ENCODE measurements at places on chromosomes 3 and 15. TPM values are rescaled to one million over a fixed set of nuclear protein-coding genes. Genes with fewer than 3 reads are reported as not detected.

DNA sequence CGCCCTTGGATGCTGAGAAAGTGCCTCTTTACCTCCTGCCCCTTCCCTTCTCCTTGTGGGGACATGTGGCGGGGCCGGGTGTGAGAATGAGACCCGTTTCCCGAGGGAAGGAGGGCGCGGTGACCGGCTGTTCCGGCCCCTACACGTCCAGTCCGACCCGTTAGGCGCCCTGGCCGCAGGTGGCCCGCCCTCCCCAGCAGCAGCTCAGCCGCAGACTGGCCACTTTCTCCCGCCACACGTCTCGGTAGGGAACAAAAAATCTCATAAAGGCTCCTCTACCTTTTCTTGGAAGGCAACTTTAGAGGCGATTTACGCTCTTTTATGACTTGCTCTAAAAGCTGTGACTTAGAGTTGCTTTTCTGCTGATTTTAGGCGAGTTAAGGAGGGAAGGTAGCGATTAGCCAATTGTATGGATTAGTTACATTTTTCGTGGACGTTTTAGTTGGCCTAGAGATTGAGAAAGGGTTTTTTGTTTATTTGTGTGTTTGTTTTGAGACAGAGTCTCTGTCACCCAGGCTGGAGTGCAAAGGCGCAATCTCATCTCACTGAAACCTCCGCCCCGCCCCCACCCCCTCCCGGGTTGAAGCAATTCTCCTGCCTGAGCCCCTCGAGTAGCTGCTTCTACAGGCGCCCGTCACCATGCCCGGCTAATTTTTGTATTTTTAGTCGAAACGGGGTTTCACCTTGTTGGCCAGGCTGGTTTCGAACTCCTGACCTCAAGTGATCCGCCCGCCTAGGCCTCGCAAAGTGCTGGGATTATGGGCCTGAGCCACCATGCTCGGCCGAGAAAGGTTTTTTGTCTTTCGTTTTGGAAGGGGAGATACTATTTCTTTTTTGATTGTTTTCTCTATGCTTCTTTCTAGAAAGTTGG lies 8.3 kb upstream of the PGPEP1L start:
- peak; percentile 7 for DNase-seq

DNA sequence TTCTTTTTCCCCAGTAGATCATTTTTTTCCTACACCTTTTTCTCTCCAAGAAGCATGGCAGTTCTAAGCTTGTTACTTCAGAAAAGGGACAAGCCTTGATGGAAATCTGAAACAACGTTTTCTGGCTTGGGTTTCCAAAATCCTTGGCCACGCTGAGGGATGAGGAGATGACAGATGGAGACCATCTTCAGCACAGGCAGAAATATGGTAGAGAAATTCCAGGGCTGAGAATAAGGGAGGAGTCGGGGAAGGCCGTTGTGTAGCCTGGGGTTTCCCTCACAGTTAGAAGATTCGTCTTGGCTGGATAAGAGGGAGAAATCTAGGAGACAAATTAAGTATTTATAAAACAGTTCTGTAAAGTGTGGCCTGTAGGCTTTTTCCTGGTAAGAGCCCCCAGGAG lies 33.9 kb upstream of the STT3B start:
- no peak for DNase-seq

GRCh38 chr3:96416549-96417255 lies 397.7 kb upstream of the EPHA6 start:
- DNase-seq: no peak

GRCh38 chr3:56758539-56758981 lies 43.2 kb downstream of the ARHGEF3 start:
- peak; percentile 93 for DNase-seq

DNA sequence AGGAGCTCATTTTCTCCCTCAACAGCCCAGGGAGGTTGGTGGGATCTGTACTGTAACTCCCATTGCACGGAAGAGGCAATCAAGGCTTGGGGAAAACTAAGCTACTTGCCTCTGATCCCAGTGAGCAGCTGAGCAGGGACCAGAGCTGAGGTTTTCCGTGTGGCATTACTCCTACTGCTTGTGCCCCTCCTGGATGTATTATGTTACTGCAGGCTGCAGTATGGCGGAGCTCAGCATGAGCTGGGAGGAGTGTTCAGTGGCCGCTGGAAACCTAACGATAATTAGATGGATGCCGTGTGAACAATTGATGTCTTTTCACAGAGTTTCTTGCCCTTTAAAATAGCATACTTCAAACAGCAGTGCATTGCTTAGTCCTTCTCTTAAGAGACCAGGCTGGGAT lies 2.0 kb upstream of the TPRG1 start:
- DNase-seq: no peak

GRCh38 chr3:124963755-124964154 lies 29.2 kb upstream of the MUC13 start:
- DNase-seq: no peak

- peak; percentile 11 for DNase-seq
These were observed 18.9 kb downstream of the HOMER2 start for GRCh38 chr15:82933576-82933975.

DNA sequence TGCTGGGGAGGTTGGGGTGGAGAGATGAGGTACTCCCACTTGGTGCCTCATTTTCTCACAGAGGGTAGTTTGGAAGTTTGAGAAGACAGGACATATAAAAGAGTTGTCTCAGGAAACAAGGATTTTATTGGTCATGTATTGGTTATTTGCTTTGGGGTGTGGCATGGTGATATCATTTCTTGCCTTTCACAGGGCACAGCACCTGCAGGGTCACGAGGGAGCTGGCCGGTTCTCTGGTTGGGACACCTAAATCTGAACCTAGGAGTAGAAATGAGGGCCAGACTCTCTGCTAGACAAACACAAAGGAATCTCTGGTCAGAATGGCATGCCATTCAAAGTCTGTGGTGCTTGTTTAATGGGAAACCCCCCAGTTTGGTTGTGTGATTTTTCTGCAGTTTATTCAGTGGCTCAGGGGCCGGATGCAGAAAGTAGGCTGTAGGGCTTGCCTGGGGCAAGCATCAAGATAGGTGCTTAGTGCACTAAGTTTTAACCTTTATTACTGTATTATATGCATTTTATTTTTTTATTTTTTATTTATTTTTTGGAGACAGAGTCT lies 237.7 kb upstream of the EIF1B start:
- no peak for DNase-seq

DNA sequence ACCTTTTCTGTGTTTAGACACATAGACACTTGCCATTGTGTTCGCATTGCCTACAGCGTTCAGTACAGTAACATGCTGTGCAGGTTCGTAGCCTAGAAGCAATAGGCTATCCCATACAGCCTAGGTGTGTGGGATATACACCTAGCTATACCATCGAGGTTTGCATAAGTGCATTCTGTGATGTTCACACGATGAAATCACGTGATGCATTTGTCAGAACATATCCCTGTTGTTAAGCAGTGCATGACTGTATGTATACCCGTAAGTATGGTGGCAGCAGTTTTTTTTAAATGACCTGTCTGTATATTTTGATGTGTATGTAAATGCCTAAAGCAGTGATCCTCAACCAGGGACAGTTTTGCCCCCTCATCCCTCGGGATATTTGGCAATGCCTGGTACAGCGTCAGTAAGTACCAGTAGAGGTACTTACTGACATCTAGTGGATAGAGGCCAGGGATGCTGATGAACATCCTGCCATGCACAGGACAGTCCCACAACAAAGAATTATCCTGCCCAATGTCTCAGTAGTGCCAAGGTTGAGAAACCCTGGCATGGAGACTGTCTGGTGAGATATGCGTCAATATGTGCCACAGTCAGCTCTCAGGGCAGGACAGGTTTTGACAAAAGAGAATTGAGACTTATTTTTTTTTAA lies 129.1 kb downstream of the HCN4 start:
- DNase-seq: peak; percentile 9

DNA sequence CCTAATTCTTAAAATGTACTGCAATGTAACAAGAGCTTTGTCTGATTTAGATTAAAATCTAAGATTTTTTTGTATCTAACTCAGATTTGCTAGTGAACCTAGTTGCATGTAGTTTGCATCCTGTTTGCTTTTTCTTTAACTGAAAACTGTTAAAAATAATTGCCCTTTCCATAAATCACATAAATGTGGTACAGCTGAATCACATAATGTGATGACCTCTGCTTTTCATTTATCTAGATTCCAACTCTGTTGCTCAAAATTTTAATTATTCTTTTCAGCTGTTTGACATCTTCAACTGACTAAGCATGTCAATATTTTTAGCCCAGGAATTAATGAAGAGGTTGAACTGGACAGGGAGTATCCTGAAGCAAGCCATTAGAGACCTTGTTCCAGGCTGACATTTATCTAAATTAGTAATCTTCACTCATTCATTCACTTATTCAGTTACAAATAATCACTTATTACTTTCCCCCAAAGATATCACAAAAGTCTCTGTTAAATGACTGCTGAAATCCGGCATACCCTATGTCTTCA lies 101.9 kb upstream of the PLXND1 start:
- no peak for DNase-seq

DNA sequence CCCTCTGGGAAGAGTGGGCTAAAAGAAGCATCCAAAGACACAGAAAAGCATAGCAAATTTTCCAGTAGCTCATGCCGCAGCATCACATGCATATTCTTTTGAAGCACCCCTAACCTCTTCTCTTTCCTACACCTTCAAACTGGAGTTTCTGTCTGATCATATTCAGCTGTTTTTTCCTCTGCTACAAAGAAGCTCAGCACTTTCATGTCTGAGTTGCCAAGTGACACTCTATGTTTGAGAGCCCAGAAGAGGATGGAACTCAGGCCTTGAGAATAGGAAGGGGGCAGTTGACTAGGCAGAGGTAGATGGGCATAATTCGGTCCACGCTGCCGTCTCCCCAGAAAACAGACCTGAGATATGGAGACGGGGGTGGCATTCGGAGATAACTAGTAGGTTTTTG lies 489.6 kb upstream of the NR2F2 start:
- no peak for DNase-seq

DNA sequence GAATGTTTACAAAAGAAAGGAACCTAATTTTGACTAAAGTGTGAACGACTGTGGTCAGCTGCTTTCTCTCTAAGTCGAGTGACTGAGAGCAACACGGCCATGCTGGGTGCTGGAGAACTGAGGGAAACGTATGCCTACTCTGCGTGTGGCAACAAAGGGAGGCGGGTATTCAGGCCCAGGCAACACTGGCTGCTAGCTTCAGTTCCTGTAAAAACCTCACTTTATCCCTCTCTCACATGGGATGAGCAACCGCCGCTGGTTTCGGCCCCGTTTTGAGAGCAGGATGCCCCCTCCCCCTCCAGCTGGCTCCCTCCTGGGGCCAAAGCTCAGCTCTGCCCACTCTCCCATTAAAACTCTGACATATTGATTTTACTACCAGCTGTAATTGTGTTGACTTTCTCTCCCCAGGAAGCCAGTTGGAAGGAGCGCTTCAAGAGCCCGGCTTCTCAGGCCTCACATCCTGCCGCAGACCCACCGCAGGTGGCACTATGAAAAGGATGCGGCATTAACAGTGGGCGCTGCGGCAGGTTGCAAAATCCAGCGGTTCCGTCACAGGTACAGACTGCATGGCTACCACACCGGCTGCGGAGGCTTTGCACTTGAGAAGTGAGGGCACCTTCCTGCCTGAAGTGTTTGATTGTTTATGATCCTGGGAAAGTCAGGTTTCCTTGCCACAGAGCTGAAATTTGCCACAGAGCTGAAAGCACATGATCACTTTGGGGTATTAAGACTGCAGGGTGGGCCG lies 12.7 kb downstream of the PLXND1 start:
- DNase-seq: peak; percentile 33

DNA sequence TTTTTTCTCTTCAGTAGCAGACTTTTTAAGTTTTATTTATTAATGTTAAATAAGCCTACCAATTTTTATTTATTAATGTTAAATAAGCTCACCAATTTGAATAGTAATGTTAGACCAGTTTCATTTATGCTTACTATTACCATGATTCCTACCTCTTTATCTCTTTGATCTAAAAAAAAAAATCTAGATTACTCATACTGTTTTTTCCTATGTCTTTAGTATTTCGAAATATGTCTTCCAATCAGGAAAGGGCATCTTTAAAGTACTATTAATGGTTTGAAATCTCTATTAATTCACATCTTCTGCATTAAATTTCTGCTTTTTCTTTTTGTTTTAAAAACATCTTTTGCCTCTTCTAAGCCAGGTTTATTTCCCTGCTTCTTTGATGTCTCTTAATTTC lies 27.5 kb upstream of the MAPKBP1 start:
- DNase-seq: peak; percentile 10

- DNase-seq: peak; percentile 59
These were observed 15.0 kb upstream of the ZBED2 start for GRCh38 chr3:111610189-111610588.

DNA sequence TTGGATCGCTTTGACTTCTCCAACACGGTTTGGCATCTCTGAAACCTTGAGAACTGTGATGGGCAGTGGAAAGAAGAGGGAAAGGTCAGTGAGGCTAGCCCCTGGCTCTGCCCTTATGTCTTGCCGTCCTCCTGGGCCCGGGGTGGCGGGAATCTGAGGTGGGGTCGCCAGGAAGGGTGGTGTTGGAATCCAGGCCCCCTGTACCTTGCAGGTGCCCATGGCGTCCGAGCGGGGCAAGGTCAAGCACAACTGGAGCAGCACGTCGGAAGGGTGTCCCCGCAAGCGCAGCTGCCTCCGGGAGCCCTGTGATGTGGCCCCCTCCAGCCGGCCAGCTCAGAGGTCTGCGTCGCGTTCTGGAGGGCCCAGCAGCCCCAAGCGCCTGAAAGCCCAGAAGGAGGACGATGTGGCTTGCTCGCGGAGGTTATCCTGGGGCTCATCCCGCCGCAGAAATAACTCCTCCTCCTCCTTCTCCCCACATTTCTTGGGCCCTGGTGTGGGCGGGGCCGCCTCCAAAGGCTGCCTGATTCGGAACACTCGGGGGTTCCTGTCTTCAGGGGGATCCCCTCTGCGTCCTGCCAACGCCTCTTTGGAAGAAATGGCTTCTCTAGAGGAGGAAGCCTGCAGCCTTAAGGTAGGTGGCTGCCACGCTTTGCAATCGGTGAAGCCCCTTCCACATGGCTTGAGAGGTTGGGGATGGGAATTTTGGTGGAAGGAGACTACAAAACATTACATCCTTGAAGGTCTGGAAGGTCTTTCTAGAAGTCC lies 907 bp downstream of the TATDN2 start:
- peak; percentile 16 for DNase-seq

GRCh38 chr3:71930056-71930991 lies 145.4 kb upstream of the PROK2 start:
- DNase-seq: peak; percentile 44

- peak; percentile 78 for DNase-seq
These were observed 195.2 kb upstream of the DPPA4 start for GRCh38 chr3:109532257-109533216.

DNA sequence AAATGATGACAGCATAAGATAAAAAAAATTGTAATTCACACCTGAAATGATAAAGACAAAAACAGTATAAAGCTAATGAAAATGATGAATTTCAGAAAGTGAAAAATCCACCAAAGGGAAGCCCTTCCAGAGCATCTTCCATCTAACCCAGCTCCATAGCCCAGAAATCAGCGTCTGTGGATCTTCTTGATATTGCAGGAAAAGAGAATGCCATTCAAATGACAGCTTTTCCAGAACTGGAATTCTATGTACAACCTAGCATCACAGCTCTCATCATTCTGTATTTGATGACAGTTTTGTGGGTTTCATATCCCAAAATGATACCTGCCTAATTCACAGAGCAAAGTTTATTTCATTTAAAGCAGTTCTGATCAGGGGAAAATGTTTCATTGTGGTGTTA lies 267.3 kb downstream of the FHIT start:
- no peak for DNase-seq

STIMATE gene
- 13.0 TPM for total RNA-seq

RASGRP1 gene
- total RNA-seq: not detected

COPS2 gene
- 92.2 TPM for total RNA-seq

GOLGA6L10 gene
- 0.26 TPM for total RNA-seq

BCL2A1 gene
- 5.9 TPM for total RNA-seq

EPHA3 gene
- 0.99 TPM for total RNA-seq

MED12L gene
- 4.9 TPM for total RNA-seq

ITGA11 gene
- total RNA-seq: 29.6 TPM

MBD4 gene
- total RNA-seq: 35.5 TPM

RASL12 gene
- total RNA-seq: 50.5 TPM

PLXNA1 gene
- total RNA-seq: 36.0 TPM
